Ecto neural progenitor cell (in vitro differentiated cells): ENCODE measurements at places on chromosomes 16 and 17.

- no peak for DNase-seq
Measured at GRCh38 chr17:71039391-71039790, 870.1 kb downstream of the KCNJ2 start.

- no peak for DNase-seq
Measured at GRCh38 chr17:35596072-35596471, 8.9 kb downstream of the AP2B1 start.

DNA sequence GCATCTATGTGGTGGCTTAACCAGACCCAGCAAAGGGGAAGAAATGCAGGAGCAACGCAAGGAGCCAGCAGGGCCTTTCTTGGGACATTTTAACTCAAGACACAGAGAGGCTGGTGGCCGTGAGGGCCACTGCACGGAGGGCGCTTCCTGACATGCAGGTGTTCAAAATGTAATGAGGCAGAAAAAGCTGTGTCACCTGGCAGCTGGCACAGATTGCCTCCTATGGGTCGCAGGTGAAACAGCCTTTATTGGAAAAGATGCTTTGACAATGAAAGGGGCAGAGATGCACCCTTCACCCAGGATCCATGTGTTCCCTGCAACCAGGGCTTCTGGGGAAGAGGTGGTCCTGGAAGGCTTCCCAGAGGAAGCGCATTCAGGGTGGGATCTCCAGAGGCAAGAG is 219.3 kb downstream of the XYLT1 start:
- DNase-seq = no peak

DNA sequence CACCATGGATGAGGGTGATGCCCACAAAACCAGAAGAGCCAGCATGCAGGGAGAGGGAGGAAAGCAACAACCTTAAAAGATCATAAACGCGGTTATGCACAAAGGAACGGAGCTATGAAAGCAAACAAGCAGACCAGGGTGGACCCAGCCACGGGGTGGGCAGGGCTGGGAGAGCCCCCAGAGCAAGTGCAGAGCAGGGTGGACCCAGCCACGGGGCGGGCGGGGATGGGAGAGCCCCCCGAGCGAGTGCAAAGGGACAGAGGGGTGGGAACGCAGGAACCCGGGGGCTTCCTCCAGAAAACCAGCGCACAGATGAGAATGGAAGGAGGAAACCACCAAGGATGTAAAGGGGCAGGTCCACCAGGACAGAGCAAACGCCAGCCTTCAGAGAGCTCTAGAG is 33.2 kb downstream of the CCDC57 start:
- no peak for DNase-seq

- DNase-seq = no peak
Measured at GRCh38 chr16:1721372-1721771, 15.4 kb downstream of the MAPK8IP3 start.

DNA sequence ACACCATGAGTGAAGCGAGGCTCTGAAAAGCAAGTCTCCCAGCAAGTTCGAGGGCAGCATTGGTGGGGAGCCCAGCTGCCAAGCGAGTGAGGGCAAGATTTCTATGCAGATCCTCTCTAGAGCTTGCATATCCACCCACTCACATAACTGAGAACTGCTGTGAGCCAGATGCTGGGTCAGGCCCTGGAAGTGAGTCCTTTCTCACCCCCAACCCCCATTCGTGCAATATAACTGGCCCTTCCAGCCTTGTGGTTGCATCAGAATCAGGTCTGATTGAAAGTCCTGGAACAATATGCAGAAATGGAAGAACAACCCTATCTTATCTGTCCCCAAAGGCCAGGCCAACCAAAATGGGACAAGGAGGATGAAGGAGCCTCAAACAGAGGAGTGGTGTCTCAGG is 146.6 kb downstream of the IRX5 start:
- no peak for DNase-seq

GRCh38 chr17:13476720-13477119 is 125.0 kb downstream of the HS3ST3A1 start:
- no peak for DNase-seq
